ENCODE measurements at places on chromosomes 13 and 19.

DNA sequence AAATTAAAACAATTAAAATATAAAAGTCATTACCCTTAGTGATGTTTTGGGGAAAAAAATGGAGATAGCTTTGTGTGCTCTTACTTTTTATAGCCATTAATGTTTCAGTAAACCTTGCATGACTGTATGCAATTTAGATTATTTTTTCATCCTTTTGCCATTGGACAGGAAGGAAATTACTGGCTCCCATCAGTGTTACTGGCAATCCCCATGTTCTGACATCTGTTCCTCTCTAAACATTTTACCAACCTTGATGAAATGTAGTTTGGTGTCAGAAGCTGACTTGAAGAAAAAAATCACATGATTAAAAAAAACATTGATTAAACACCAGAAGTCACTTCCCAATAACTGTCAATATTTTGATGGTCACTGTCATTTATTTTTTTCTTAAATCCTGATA is 52.3 kb upstream of the ZNF536 start:
- no peak for DNase-seq

GRCh38 chr13:96817336-96817941 is 176.8 kb downstream of the OXGR1 start:
- DNase-seq = no peak

- no peak for DNase-seq
Measured at GRCh38 chr13:99995104-99995588, 13.6 kb downstream of the ZIC2 start.

DNA sequence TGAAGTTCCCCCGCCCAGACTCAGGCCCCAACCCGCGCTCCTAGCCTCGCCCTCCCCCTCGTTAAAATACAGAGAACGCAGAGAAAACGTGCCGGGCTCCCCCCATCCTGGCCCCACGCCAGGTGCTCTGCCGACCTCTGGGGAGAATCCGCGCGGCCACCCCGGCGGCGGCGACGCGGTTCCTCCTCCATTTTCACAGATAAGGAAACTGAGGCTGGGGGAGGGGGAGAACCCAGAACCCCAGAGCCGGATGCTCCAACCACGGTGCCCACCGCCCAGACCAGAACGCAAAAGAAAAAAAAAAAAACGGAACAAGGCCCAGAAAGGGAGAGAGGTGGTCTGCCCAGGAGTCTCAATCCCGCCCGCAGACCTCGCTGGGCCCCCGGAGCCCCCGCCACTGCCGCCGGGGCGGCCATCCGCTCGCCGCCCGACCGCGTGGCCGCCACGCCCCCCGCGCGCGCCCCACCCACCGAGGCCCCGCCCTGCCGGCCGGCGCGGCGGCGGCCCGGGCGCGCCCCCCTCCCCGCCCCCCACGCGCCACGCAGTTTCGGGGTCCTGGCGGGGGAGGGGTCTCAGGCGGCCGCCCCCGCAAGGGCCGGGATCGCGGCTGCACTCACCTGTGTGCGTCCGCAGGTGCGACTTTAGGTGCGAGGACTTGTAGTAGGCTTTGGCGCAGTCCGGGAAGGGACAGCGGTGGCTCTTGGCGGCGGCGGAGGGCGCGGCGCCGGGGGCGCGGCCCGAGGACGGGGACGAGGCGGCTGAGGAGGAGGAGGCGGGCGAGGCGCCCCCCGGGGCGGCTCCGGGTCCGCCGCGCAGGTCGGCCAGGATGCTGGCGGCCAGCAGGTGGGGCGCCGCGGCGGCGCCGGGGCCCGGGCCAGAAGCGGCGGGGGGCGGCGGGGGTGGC is 703 bp downstream of the KLF16 start:
- DNase-seq = peak; percentile 53
